ENCODE measurements at places on chromosomes 6 and 20.
A peak's percentile ranks its signal among the peaks of the same experiment; 100 is the strongest.

GRCh38 chr20:45848421-45848820, 8.8 kb downstream of the ACOT8 start:
- DNase-seq = no peak

- DNase-seq = no peak
These were observed 130.3 kb downstream of the OPRM1 start for GRCh38 chr6:154169193-154169847.

DNA sequence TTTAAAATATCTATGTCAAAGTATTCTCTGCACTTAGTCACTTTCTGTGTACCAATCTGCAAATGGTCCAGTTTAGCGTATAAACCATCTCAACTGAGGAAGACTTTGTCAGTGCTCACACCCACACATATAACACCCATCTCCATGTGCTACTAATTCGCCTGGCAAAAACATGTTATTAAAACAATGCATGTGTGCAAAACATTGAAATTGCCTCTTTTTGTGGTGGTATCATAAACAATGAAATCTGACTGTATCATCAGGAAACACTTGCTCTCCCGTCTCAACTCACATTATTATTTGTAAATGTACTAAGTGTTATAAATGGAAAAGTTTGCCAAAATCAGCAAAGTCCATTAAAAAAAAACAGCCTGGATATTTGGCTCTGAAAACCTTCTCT, 105.9 kb upstream of the FOXC1 start:
- no peak for DNase-seq

DNA sequence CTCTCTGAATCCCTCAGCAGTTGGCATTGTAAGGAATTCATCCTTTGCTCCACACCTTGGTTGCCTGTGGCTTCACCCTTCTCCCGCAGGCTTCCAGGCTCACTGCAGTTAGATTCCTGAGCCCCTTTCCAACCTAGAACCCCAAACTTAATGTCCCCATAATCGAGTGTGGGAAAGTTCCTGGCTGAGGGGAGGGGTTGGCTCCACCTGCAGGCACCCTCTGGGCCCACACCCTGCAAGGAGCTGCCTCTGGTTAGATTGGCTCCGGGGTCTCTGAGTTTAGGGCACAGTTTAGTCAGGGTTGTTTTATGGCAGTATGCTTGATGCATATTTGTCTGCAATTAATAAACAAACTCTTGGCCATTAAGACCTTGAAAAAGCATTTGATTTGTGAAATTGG, 63.4 kb downstream of the MTHFD1L start:
- no peak for DNase-seq

DNA sequence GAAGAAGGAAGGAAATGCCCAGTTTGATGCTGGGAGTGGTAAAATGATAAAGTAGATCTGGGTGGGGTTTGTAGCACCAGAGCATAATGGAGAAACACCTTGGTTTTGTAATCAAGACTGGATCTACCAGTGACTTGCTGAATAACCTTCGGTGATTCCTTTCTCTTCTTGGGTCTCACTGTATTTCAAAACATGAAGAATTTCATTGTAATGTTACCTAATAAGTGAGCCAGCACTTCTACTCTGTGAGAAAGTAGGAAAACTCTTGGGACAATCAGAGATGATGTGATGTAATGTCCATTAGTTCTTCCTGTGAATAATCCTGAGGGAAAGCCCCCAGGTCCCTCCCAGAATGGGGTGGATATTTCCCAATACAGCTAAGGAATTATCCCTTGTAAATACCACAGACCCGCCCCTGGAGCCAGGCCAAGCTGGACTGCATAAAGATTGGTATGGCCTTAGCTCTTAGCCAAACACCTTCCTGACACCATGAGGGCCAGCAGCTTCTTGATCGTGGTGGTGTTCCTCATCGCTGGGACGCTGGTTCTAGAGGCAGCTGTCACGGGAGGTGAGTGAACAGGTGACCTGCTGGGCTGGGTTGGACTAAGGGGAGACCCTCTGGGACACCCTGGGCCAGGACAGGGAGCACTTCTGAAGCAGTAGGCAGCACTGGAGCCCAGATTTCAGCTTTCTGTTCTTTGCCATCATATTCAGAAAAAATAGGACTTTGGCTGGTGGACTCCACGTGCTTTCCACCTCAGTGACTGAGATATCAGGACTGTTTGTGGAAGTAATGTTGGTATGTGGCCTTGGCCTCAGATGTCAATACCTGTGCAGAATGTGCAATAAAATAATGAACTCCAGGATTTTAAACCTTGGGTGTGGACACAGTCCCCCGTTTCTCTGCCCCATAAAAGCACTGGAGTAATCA, at the start of gene PI3:
Gene PI3, plus strand, starts transcription at position 469 of the 931 bp plus-strand sequence. Its CDS starts 21 bp downstream, at position 490.
- DNase-seq = no peak

- DNase-seq = no peak
These were observed 58.3 kb downstream of the RIN2 start for GRCh38 chr20:19816386-19816785.

- peak; percentile 89 for DNase-seq
These were observed 159.4 kb upstream of the CITED2 start for GRCh38 chr6:139533573-139534471.
